Umbilical cord (tissue), 2 donors: ENCODE measurements at places on chromosomes 3 and 15.

DNA sequence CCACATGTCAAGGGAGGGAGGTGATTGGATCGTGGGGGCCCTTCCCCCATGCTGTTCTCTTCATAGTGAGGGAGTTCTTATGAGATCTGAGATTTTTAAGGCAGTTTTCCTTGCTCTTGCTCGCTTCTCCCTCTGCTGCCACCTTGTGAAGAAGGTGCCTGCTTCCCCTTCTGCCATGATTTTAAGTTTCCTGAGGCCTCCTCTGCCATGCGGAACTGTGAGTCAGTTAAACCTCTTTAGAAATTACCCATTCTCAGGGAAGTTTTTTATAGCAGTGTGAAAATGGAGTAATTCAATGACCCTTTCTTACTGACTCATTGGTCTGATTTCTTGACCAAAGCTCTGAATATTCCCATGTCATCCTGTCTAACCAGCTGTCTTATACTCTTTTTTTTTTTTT is 484.4 kb upstream of the TPRG1 start:
- DNase-seq, result peak; percentile 35

- no peak for DNase-seq
These were observed 44.5 kb downstream of the TIMP4 start for GRCh38 chr3:12114251-12114650.

DNA sequence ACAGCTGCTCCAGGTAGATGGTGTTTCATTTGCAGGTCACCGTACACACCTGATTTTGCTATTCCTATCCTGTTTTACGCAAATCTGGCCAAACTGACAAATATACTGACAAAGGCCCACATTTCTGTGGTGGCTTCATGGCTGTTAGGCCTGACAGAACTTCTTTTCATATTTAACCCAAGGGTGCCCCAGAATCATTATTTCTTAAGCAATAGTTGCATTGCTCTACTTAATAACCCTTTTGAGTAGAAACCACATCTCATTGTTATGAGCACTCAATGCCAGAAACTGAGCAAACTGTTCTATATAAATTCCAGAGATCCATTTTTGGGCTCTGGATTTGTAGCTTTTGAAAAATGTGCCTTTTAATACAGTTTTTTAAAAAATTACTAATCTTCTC is 19.4 kb downstream of the ASTE1 start:
- DNase-seq, result no peak

- no peak for DNase-seq
These were observed 6.9 kb upstream of the FOXB1 start for GRCh38 chr15:59997070-59997701.

DNA sequence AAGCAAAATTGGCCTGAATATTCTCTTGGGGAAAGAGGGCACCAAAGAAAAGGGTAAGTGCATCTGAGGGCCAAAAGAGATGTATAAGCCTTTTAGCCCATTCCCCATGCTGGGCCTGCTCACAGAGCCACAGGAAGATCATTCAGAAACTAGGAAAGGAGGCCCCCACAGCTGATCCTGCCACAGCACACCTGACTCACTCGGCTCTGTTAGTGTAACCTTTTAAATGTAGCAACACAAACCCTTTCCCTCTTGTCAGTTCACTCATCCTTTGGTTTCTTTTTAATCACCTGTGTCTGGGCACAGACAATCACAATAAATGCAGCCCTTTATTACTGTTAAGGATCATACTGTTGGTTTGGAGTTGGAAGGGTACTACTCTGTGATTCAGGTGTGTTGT is 69.9 kb downstream of the PDCD6IP start:
- no peak for DNase-seq

- DNase-seq, result no peak
These were observed 42.4 kb upstream of the CMTM8 start for GRCh38 chr3:32195995-32196540.

- no peak for DNase-seq
These were observed 263.4 kb upstream of the ST8SIA2 start for GRCh38 chr15:92130244-92130643.

DNA sequence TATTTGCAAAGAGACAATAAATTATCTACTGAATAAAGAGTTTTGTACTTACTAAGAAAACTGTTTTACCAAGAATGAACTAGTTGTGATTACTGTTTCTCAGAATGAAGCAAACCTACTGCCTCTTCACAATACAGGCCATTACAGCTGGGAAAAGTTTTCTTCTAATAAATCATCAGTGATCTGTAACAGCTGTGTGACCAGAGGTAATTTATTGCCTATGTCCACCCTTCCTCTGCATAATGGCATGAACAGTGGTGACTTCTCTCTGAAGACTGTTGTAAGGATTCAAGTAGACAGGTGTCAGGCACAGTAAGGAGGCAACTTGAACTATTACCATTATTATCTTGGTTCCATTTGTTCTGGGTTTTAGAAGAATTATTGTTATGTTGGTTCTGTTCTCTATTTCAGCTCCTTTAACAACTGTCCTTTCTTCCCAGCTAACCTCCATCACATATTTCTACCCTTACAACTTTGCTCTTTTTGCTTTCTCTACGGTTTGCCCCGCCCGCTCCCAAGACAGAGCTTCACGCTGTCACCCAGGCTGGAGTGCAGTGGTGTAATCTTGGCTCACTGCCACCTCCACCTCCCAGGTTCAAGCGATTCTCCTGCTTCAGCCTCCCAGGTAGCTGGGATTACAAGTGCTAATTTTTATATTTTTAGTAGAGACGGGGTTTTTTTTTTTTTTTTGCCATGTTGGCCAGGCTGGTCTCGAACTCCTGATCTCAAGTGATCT is 51.5 kb downstream of the PRKAR2A start:
- no peak for DNase-seq

- DNase-seq, result no peak
These were observed 39.3 kb downstream of the KLHL25 start for GRCh38 chr15:85755471-85755870.
